ENCODE measurements at places on chromosomes 12 and 14.

DNA sequence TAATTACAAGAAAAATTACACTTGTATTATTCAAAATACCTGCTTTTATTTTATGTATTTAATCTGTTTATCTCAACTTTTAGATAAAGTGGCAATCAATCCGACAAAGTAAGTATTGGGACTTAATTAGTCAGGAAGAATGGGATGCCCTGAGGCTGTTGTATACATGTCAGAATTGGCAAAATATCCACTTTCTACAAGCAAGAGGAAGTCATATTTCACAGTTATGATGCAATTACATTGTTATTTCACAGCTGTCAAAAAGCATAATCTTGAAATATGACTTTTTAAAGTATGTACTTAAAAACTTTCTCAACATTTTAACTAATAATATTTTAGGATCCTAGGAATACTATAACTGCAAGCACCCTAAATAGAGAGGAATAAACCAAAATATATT, 357.1 kb upstream of the MGAT4C start:
- no peak for DNase-seq

- DNase-seq = no peak
Observed at GRCh38 chr12:32918890-32919801, 22.6 kb upstream of the PKP2 start.

DNA sequence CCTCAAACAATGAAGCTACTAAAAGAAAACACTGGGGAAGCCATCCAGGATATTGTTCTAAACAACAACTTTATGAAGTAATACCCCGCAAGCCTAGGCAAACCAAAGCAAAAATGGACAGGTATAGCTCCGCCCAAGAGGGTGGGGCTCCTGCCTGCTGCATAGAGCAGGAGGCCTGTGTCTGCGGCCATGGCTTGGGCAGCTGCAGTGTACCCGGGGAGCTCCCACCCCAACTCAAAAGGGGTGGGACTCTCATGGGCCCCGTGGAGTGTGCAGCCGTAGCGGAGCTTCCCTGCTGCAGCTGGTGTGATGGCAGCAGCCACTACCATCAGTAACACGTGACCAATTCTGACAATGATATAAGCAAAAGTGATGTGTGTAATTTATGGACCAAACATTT, 264.2 kb upstream of the KITLG start:
- no peak for DNase-seq

DNA sequence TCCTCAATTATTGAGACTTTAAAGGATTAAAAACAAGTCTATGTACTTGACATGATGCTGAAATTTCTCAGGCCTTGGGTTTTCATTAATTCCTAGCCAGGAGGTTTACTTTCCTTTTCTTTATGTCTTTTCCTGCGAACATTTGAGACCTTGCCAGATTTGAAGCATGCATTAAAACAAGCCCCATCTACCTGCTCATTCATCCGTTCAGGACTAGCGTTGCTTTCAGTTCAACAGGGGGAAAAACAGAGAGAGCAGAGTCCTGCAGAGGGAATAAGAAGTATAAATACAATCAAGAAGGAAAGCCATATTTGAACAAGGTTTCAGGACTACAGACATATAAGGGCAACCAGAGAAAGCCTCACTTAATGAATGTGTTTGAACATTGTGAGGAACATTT, 542.4 kb downstream of the DIO2 start:
- no peak for DNase-seq

DNA sequence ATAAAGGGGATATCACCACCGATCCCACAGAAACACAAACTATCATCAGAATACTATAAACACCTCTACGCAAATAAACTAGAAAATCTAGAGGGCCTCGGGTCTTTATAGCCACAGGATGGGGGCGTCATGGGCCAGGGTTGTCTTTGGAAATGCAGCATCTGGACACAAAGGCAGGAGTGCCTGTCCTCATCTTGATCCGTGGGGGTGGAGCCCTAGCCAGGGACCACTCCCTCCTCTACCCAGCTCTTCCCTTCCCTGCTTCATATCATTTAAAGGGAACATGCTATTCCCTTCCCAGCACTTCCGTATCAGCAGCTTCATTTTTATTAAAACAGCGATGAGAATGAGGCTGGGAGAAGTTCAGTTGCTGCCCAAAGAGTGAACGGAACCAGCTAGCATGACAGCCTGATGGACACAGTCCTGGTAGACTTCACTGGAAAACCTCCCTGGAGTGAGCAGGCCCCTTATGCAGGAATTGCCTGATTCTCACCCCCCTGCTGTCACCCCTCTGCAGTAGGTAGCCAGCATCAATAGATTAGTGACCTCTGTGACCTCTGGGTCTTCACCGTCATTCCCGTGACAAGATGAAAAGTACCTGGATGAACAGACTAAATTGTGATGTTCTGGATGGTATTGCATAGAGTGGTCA, 251.4 kb upstream of the RGS6 start:
- DNase-seq = no peak

- DNase-seq = no peak
Observed at GRCh38 chr14:75725481-75725880, 64.4 kb downstream of the TTLL5 start.

DNA sequence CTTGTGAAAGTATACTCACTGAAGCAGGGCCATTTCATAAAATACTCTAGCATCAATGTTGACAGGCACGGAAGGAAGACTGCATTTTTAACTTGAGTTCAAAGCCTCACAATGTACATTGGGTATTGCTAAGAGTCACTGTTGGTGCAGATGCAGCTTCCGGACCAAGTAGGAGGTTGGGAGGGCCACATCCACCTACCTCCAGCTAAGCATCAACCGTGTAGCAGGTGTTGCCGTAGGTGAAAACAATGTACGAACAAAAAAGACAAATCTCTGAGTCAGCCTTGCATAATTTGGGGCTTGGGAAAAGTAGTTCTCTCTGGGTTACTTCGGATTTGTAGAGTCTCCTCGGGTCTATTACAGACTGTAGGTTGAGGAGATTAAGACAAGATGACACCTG, 48.1 kb downstream of the TMTC1 start:
- no peak for DNase-seq

DNA sequence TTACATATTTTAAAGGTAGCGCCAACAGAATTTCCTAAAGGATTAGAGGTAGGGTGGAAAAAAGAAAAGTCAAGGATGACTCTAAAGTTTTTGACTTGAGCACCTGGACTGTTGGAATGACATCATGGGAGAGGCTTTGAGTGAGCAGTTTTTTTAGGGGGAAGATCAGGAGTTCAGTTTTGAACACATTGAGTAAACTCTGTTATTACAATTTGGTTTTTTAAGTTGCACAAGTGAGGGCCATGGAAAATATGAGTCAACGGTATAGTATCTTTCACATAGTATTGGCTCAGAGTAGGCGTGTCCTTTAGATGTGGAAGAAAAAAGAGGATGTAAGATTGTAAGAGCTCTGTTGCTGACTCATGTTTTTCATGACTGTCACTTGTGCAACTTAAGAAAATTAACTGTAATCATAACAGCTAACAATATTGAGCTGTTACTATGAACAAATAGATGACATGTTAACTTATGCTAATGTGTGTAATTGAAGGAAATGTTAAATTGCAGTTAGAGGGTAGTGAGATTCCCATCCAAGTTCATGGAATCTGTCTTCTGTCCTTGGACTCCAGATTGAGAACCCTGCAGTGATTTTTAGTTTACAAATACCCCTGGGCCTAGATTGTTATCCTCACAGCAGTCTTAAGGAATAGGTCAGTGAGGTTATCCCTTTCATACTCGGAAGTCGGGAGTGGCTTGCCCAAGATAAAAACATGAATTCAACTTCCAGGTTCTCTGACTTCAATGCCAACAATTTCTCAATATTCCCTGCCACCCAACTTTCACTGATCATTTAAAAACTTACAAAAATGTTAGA, 48.2 kb upstream of the ATP2B1 start:
- peak; percentile 74 for DNase-seq

- no peak for DNase-seq
Observed at GRCh38 chr12:48933664-48934311, 8.5 kb upstream of the FKBP11 start.

GRCh38 chr12:130419116-130419515, 81.4 kb downstream of the PIWIL1 start:
- DNase-seq = no peak

- DNase-seq = no peak
Observed at GRCh38 chr12:38279756-38280155, 36.8 kb upstream of the ALG10B start.

DNA sequence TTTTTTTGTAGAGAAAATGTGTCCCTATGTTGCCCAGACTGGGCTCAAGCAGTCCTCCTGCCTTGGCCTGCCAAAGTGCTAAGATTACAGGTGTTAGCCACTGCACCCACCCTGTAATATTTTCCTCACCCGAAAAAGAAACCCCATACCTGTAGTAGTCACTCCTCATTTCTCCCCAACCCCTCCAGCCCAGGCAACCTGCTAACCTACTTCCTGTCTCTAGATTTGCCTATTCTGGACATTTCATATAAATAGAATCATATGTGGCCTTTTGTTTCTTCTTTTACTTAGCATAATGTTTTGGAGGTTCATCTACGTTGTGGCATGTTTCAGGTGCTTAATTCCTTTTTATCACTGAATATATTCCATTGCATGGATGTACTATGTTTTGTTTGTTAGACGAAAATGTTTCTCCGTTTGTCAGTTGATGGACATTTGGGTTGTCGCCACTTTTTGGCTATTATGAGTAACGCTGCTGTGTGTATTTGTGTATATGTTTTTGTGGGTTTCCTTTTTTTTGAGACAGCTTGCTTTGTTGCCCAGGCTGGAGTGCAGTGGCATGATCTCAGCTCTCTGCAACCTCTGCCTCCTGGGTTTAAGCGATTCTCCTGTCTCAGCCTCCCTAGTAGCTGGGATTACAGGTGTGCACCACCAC, 6.2 kb downstream of the ANKRD13A start:
- DNase-seq = no peak

GRCh38 chr12:121822393-121823100, 18.7 kb downstream of the SETD1B start:
- no peak for DNase-seq

DNA sequence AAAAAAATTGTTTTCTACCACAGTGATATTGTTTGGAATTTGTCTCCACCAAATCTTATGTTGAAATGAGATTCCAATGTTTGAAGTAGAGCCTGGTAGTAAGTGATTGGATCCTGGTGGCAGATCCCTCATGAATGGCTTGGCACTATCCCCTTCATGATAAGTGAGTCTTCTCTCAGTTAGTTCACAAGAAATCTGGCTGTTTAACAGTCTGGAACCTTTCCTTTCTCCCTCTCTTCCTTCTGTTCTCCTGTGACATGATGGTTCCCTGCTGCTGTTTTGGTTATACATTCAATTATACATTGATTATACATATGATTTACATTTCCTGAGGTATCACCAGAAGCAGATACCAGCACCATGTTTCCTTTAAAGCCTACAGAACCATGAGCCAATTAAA, 442.2 kb downstream of the SLC6A15 start:
- DNase-seq = no peak

- no peak for DNase-seq
Observed at GRCh38 chr14:29222671-29223268, 456.2 kb downstream of the FOXG1 start.

GRCh38 chr14:104337351-104337750, 199.0 kb downstream of the KIF26A start:
- DNase-seq = no peak

- no peak for DNase-seq
Observed at GRCh38 chr12:90211017-90211416, 502.4 kb upstream of the ATP2B1 start.

DNA sequence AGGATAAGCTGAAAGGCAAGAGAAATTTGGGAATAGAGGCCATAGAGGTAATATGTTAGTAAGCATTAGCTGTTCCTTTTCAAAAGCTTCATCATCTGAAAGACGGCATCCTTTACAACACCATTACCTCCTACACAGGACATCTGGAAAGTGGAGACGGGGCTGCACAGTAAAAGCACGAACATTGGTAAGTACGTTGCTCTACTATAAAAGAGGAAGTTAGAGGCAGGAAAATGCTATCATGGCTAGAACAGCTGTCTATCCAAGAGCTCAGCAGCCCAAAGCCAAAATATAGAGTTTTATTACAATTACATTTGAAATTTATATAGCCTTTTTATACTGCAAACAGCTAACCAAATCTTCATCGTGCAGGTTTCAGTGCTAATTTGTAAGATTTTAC, 172.3 kb upstream of the GRIP1 start:
- peak; percentile 3 for DNase-seq

DNA sequence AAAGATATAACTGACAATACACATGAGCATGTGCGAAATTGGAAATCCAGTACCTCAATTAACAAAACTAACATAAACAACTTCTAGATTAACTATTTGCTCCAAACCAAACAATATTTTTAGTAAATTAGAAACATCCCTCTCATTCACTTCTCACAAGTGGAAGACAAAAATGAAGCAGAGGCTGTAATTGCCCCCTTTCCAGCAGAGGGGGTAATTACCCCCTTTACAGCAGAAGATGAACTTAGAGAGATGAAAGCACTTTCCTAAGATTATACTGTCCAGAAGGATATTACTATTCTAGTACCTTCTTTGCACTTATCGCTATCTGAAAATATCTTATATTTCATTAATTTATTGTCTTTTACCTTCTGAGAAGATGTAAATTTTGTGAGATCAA, 1025.2 kb downstream of the FSCB start:
- no peak for DNase-seq

GRCh38 chr14:24401810-24402702, 3.3 kb downstream of the NYNRIN start:
- DNase-seq = no peak

DNA sequence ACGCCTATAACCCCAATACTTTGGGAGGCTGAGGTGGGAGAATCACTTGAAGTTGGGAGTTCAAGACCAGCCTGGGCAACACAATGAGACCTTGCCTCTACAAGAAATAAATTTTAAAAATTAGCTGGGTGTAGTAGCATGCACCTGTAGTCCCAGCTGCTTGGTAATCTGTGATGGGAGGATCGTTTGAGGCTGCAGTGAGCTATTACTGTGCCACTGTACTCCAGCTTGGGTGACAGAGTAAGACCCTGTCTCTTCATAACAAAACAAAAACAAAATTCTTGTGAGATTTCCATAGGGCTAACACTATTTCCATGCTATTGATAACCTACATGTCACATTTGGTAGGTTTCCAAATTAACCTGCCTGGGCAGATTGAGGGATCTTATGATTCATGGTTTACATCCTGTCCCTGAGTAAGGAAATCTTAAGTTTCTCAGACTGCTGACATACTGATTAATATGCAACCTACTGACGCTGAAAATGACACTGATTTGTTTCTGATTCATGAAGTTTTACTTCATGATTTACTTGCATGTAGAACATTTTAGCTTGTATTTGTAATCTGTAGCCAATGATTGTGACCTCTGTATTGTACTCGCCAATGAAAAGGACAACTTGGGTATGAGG, 15.9 kb downstream of the ATP6V1D start:
- DNase-seq = no peak

- DNase-seq = no peak
Observed at GRCh38 chr12:106251631-106252455, 4.0 kb upstream of the CKAP4 start.
